ENCODE measurements at places on chromosomes 5 and 9.

- no peak for DNase-seq
These were observed 49.0 kb upstream of the FOXE1 start for GRCh38 chr9:97804059-97804365.

DNA sequence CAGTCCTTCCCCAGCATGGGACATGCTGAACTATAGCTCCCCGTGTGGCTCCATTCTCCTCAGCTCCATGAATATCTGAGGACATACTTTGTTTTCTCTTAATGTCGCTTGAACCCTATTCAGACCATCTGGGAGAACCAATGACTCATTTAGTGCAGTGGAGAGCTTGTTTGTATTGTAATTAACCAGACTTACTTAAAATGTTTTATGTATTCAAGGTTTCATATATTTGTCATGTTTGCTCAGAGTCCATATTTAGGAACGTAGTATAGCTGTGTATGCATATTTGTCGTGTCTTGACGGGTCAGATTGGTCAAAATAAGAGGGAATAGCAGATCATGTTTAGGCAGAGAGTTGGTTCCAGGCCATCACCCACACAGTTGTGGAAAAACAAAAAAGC lies 150.1 kb upstream of the NTRK2 start:
- DNase-seq = no peak

DNA sequence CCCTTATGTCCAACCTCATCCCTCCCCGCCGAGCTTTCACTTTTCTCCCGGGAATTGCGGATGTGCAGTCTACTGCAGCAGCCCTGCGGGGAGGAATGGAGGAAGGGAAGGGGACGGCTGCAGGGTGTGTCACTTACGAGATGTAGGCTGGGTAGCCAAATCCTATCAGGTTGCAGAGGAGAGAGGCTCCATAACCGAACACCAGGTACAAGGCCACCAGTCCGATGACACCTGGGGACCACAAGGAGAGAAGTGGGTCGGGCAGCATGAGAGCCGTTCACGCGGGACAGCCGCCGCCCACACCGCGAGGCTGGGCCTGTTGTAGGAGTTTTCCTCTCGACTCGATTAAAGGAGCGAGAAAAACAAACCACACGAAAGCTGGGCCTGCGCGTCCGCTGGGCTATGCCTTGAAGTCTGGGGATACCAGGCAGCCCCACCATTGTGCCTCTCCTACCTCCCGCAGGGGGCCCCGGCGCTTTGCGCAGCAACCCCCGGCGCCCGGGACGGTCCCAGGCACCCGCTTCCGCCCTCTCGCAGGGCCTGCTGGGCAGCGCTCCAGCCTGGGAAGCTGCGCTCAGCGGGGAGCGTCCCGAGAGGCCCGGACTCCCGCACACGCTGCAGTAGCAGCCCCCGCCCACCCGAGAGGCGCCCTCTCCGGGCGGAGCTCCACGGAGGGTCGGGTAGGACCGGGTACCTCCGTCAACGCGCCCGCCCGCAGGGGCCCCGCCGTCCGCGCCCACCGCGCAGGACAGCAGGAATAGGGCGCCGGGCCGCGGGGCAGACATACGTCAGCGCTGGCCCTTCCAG lies 798 bp downstream of the REEP5 start:
- DNase-seq = peak; percentile 51

- no peak for DNase-seq
These were observed 7.7 kb downstream of the ICE1 start for GRCh38 chr5:5430136-5430535.

DNA sequence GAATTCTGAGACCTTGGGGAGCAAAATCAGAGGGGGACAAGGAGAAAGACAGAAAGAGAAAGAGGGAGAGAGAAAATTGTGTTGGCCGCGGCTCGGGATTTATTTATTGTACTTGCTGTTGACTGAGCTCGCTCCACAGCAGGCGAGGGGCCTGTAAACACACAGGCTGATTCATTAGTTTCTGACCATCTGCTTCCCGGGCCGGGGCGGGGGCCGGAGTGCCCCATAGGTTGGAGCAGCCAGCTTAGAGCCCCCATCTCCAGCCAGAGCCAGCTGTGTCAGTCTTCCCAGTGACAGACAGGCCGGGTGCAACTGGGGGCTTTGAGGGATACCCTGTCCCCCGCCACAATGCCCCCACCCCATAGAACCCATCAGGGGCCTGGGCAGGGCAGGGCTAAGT lies 30.9 kb downstream of the NTNG2 start:
- DNase-seq = no peak

- no peak for DNase-seq
These were observed 177.8 kb upstream of the ADCY2 start for GRCh38 chr5:7218141-7218540.

- DNase-seq = no peak
These were observed 322.1 kb downstream of the MED10 start for GRCh38 chr5:6056280-6056679.

- no peak for DNase-seq
These were observed 93.3 kb upstream of the MAP1B start for GRCh38 chr5:72013766-72014624.

GRCh38 chr5:66540078-66540477 lies 56.1 kb upstream of the MAST4 start:
- DNase-seq = no peak

All from stimulated activated naive B cell treated with anti-CD40 and anti-IgM and Interleukin-4, amounts not matched to agents 10 μg/mL and 1 μg/mL and 100 μg/mL, for 72 hours (primary cell).